B cell (primary cell): ENCODE measurements at places on chromosomes 2 and 18.

- no peak for DNase-seq
These were observed 31.2 kb upstream of the HNRNPLL start for GRCh38 chr2:38633895-38634294.

DNA sequence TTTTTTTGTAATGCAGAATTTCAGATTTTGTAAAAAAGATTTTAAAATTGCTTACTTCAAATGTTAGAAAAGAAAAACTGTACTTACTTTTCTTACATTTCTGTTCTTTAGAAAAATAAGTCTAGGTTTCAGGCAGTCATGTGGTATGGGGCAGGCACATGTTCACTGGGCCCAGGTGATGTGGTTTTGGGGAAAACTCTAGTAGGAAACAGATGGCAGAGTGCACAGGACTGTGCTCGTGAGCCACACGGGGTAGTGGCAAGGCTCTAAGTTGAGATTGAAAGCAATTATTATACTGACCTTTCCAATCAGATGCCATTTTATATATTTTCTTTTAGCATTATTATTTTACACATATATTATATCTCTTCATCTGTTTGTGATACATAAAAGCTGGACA lies 1036.9 kb upstream of the TMEFF2 start:
- no peak for DNase-seq

DNA sequence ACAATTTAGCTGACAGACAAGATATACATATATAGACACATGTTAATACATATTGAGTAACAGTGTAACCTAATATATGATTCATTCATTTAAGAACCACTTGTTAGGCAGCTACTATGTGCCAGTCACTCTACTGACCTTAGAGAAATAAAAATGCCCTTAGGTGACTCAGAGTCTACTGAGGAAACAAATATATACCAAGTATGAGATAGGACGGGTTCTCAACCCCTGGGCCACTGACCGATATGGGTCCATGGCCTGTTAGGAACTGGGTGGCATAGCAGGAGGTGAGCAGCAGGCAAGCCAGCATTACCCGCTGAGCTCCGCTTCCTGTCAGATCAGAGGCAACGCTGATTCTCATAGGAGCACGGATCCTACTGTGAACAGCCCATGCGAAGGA lies 14.8 kb downstream of the STRN start:
- DNase-seq, result no peak

- peak; percentile 42 for DNase-seq
These were observed 66.3 kb upstream of the GPR45 start for GRCh38 chr2:105175231-105175630.

DNA sequence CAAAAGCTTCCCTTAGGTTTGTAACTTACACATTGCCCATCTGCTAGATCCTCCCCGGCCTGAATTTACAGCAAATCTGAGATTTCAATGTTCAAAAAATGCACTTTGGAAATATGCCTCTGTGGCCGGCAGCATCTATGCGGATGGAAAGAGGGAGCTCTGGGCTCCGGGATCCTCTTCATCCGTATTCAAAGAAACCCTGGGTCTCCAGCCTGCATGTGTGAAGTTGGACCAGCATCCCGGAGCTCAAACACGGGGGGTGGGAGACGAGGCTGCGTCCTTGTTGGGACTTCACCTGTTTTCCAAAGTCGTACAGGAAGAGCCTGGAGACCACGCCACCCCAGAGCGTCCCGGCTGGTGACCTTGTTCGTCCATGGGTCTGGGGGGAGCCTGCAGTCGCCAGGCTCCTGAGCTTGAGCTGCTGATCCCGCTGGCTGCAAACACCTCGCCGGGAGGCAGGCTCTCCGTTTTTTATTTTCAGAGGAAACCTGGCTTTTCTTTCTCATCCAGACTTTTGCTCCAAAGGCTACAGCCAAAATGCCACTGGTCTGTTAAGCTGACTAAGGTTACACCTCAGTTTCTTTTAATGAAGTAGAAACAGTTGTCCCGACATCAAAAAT lies 77.4 kb downstream of the PTGR3 start:
- no peak for DNase-seq

DNA sequence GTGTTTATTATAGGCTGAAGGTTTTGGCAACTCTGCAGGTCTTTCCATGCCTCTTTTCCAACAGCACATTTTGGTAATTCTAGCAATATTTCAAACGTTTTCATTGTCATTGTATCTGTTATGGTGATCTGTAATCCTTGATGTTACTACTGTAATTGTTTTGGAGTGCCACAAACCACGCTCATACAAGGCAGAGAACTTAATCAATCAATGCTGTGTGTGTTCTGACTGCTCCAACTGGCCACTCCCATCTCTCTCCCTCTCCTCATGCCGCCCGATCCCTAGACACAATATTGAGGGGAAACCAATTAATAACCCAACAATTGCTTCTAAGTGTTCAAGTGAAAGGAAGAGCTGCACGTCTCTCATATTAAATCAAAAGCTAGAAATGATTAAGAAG lies 32.9 kb downstream of the HDLBP start:
- no peak for DNase-seq

GRCh38 chr18:272650-273049 lies 4.8 kb upstream of the THOC1 start:
- no peak for DNase-seq

GRCh38 chr18:31516437-31516836 lies 18.5 kb downstream of the DSG2 start:
- DNase-seq, result no peak

DNA sequence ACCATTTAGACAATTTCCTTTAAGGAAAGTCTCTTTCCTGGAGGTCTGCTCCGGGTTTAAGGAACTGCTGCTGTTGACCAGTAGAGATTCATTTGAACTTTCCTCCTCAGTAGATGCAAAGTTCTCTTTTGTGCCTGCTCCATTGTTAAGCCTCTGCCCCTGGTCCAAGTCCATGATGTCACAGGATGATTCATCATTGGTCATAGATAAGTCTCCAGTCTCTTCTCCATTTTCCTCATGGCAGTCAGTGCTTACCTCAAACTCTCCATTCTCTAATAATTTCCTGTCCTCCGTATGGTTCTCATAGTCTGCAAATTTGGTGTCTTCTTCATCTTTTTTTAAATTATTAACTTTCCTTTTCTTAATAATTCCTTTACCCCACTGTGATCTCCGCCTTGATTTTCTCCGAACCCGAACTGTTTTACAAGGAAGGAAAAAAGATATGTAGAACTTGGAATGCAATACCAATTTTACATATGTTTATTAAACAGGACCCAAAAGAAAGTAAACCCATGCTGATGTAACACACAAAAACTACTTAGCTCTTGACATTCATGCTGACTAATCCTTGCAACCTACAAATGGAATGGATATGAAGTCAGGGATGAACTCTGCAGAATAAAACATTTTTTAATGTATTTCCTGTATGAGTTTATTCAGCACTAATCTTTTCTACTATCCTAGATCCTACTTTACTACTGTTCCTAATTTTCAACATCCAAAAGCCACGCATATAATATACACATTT lies 169.1 kb downstream of the ATAD2B start:
- DNase-seq, result no peak

DNA sequence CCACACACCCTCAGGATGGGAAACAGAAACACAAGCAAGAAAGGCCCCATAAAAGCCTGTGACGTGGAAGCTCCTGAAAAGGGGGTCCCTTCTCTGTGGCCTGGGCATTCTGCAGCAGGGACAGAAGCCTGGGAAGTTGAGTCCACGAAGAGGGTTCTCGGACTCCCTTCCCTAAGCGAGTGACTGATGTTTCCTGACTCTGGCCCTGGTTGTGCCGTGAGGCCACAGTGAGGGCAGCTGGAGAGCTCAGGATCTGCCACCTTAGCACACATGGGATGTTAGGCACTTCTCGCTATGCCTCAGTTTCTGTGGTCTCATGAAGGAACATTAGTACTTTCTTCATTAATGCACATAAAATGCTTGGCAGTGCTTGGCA lies 87.2 kb upstream of the ZFP36L2 start:
- no peak for DNase-seq

DNA sequence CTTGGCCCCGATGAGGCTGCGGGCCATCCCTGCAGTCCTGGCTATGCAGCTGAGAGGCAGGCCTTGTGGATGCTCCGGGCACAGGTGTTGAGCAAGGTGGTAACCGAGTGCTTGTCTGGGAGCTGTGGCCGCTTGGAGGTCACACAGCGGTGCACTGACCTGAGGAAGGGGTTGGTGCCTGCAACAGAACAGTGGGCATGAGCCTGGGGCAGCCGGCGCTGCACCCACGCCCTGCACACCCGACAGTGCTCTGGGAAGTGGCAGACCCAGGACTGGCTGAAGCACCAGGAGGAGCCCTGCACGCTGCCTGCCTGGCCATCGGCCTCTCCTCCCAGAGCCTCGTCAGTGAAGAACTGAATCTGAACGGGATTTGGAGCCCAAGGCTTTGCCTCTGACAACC lies 8.2 kb upstream of the POTEE start:
- DNase-seq, result no peak

- no peak for DNase-seq
These were observed 463.9 kb upstream of the HS6ST1 start for GRCh38 chr2:128782411-128783192.

GRCh38 chr18:48540251-48541025 lies 1.6 kb downstream of the CTIF start:
- DNase-seq, result peak; percentile 62

- DNase-seq, result no peak
These were observed 239.8 kb downstream of the SH3RF3 start for GRCh38 chr2:109368798-109369197.

- DNase-seq, result no peak
These were observed 211.6 kb downstream of the MCFD2 start for GRCh38 chr2:46704041-46704440.

- no peak for DNase-seq
These were observed 10.5 kb downstream of the FAM110C start for GRCh38 chr2:35852-36251.

DNA sequence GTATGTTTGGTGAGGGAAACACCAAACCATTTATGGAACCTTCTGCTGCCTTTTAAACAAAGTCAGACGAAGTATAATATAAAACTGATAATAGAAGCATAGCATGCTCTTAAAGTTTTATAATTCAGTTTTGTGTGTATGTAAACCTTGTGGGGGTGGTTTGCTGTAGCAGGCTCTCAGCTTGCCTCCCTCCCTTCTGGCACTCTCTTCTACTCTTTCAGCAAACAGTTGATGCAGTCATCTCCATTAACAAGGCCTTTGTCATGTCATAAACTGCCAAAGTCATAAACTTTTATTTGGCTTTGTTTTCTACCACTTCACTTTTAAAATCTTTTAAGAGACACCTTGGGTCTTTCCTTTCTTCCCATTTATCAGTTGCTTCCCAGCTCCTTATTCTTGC lies 448.2 kb upstream of the SETBP1 start:
- DNase-seq, result no peak

GRCh38 chr2:122100346-122100745 lies 344.9 kb downstream of the TSN start:
- no peak for DNase-seq

GRCh38 chr2:237555560-237555959 lies 10.8 kb upstream of the PRLH start:
- no peak for DNase-seq

- no peak for DNase-seq
These were observed 542 bp downstream of the PGAP1 start for GRCh38 chr2:196925768-196926561.

- DNase-seq, result peak; percentile 24
These were observed 1.2 kb downstream of the SLC39A6 start for GRCh38 chr18:36127836-36128529.

GRCh38 chr18:28366676-28367075 lies 189.7 kb upstream of the CDH2 start:
- DNase-seq, result no peak

- DNase-seq, result no peak
These were observed 63.0 kb downstream of the WDR75 start for GRCh38 chr2:189504238-189504637.

GRCh38 chr2:60316381-60317033 lies 236.9 kb downstream of the BCL11A start:
- peak; percentile 39 for DNase-seq

DNA sequence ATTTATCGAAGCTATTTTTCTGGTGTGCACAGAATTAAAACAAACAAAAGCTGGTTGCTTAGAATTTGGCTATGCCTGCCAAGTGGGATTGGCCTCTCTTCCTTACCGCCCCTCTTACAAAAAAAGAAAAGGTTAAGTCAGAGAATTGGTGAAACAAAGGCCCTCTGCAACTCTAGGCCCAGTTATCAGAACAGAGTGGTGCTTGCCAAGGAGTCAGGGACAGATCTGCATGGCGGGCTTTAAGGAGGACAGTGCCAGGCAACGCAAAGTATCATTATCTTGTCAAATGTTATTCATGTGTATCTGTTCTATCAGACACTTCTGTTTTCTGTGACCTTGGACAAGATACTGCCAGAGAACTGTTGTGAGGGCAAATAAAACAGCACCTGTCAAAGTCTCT lies 78.3 kb downstream of the TGIF1 start:
- DNase-seq, result no peak

GRCh38 chr2:137888845-137889244 lies 75.4 kb upstream of the HNMT start:
- no peak for DNase-seq

DNA sequence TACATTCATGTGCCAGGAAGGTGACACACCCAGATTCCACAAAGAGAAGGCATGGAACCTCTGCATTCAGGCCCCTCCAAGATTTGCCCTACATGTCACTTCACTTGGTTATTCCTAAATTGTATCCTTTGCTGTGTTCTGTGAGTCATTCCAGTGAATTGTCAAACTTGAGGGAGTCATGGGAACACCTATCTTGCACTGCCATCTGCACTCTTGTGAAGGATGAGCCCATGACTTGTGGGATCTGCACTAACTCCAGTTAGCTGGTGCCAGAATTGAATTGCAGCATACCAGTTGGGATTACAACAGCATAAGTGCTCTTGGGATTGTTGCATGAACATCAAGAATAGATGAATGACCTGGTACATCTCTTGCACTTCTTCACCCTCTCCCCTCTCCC lies 1288.0 kb upstream of the ZEB2 start:
- no peak for DNase-seq

DNA sequence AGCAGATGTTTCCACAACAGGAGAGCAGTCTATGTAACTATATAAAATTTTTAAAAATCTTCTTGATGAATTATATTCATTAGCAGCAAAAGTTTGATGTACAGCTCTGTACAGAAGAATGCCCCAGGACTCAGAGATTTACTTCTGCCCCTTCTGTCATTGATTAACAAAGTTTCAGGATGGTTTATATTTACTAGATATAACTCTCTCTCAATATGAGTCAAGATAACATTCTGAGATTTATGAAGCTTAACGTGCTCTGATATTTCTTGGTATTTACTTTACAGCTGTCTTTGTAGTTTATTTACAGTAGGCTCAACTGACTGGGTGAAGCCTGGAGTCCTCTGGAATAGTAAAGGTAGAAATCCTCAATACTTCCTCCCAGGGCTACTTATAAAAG lies 93.6 kb upstream of the HNMT start:
- DNase-seq, result no peak

DNA sequence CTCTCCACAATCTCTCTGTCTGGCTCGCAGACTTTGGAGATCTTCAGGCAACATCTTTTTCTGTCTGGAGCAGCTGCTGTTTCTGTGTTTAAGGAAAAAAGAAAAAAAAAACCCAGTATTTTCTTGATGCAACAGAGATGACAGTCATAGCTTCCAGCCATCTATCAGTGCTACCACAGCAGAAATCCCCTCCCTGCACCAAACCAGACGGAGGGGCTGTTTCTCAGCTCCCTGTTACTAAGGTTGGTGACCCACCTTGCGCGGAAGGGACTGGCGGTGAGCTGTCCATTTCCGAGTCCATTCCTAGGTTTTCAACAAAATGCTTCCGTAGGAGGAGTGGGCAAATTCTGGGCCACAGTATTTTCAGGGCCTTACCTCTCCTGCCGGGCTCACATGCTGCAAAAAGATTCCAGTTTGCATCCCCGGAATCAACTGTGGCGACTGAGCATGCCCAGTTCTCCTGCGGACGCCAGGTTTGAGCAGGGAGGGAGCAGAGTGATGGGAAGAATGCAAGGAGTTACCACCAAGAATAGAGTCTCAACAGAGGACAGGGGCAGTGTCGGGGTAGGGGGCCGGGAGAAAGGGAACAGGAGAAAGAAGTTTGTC lies 1.2 kb downstream of the SLC4A10 start:
- DNase-seq, result no peak
